ENCODE measurements at places on chromosomes 2 and 18. TPM values are rescaled to one million over a fixed set of nuclear protein-coding genes. Genes with fewer than 3 reads are reported as not detected.
A peak's percentile ranks its signal among the peaks of the same experiment; 100 is the strongest.

GRCh38 chr2:232898592-232899543 lies 28.8 kb downstream of the SNORC start:
- no peak overlapping the region for H3K27ac ChIP-seq
- no peak for DNase-seq
- H3K4me1 ChIP-seq, result no peaks in the 10 kb centered on the region
- no peaks in the 10 kb centered on the region for H3K36me3 ChIP-seq

GRCh38 chr2:89781962-89782361 lies 1090.5 kb downstream of the RPIA start:
- no peaks in the 10 kb centered on the region for H3K36me3 ChIP-seq
- H3K4me1 ChIP-seq, result no peaks in the 10 kb centered on the region
- no peaks in the 10 kb centered on the region for H3K27me3 ChIP-seq
- H3K27ac ChIP-seq, result no peak overlapping the region
- DNase-seq, result no peak

DNA sequence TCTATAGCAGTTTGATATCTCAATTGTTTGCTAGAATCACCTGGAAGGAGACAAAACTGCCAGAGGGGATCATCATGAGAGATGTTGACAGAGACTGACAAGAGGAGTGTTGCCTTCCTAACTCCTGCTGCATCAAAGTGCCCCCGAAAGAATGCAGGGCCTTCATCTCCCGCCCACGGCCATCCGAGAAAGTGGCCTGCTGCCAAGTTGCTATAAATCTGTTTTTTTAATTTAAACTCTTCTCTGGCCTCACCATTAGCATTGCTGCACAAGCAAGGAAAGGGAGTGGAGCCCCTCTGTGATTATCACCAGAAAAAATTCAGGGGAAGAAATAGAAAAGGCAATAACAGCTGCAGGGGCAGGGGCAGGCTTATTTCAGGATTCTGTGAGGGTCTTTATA lies 238.1 kb upstream of the EPHA4 start:
- no peaks in the 10 kb centered on the region for H3K27me3 ChIP-seq
- H3K4me3 ChIP-seq, result no peak overlapping the region
- DNase-seq, result peak; percentile 27
- no peaks in the 10 kb centered on the region for H3K36me3 ChIP-seq

DNA sequence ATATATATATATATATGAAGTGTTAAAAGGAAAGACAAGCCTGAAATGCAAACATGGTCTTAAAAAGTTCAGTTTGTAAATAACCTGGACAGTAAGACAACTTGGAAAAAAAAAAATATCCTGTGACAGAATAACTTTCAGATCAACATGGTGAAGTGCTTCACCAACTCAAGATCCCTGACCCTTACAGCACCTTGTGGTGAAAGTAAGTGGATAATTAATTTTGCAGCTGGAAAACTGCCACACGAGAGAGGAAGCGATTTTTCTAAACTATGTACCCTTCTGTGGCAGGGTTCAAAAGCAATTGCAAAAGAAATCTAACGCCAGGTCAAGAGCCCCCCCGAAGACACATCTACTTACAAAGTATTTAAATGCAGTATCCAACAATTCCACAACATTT lies 95.8 kb downstream of the PAX3 start:
- H3K27me3 ChIP-seq, result no peaks in the 10 kb centered on the region
- H3K36me3 ChIP-seq, result peaks cover 16% of the 10 kb centered on the region
- H3K4me1 ChIP-seq, result peaks cover 52% of the 10 kb centered on the region
- H3K4me3 ChIP-seq, result no peak overlapping the region
- no peak for DNase-seq

Gene APCDD1
- total RNA-seq, result 333 TPM

Gene SPP2
- total RNA-seq, result not detected

Gene BOK
- total RNA-seq, result 2.7 TPM

Gene CBLN2
- 9.7 TPM for total RNA-seq

DNA sequence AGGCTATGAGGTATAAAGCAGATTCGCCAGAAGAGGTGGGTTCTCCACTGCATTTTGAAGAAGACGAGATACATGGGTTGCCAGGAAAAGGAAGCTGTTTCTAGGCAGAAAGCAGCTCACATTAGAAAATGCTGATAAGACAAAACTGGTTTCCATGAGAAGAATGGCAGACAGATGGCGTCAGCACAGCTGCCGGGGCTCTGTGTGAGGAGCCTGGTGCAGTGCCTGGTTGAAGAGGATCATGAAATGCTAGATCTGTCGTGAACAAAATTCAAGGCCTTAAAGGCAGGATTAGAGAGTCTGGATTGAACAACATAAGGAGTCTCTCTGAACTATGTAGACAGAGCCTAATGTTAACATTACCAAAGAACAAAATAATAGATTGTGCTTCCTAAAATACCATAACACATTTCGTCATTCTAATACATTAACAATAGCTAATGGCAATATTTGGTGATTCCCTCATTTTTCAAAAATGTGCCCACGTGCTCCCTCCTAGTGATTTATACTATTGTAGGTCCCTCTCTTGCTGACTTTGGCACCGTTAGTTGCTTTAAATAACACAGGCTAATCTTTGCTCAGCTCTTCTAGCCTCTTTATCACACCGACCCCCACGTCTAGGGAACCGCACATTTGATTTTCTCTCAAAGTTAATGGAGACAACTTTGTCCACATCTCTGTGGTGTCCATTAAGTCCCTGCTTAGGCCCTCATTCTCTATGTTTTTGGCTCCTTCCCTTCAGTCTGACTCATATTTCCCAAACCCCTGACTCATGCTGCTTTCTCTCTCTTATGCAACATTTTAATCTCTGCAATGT lies 38.2 kb downstream of the EFEMP1 start:
- no peaks in the 10 kb centered on the region for H3K27me3 ChIP-seq
- H3K4me1 ChIP-seq, result peaks cover 50% of the 10 kb centered on the region
- peak; percentile 82 for DNase-seq
- H3K36me3 ChIP-seq, result no peaks in the 10 kb centered on the region
- H3K4me3 ChIP-seq, result no peak overlapping the region

DNA sequence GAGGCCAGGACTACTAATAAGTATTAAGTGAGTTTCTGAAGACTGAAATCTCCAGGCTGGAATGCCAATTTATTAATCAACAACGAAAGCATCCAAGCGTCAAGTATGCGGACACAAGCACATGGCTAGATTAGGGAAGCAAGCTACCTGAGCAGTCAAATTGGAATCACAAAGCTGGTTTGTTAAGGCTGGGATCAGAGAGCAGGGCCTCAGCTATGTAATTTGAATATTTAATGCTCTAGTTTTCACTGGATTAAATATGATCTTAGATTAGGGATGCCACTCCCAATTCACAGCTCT lies 5.7 kb downstream of the CCL20 start:
- H3K36me3 ChIP-seq, result no peaks in the 10 kb centered on the region
- H3K4me1 ChIP-seq, result peaks cover 24% of the 10 kb centered on the region
- H3K4me3 ChIP-seq, result no peak overlapping the region
- no peaks in the 10 kb centered on the region for H3K27me3 ChIP-seq

- H3K27me3 ChIP-seq, result no peaks in the 10 kb centered on the region
- no peaks in the 10 kb centered on the region for H3K36me3 ChIP-seq
- no peak overlapping the region for H3K27ac ChIP-seq
- no peak overlapping the region for H3K4me3 ChIP-seq
Observed at GRCh38 chr2:212141499-212141898, 397.1 kb downstream of the ERBB4 start.

Gene IGFBP5
- 5.4 TPM for total RNA-seq

DNA sequence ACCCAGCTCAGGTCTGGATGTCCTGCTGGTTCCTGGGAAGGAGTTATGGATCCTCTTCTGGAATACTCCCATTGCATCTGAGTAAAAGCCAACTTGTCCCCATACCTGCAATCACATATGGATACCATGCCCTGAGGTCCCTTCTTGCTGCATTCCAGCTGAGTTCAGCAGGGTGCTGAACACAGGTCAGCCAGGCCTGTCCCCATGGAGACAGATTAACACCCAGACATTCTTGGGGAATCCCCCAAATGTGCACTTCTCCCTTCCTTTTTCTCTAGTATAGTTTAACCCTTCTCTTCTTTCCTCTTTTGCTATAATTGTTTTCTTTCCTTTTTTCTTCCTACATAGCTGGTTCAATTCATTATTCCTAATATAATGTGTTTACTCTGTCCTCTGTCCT lies 799.6 kb upstream of the HS6ST1 start:
- no peak overlapping the region for H3K27ac ChIP-seq
- H3K4me3 ChIP-seq, result no peak overlapping the region
- H3K27me3 ChIP-seq, result no peaks in the 10 kb centered on the region
- H3K36me3 ChIP-seq, result no peaks in the 10 kb centered on the region
- H3K4me1 ChIP-seq, result no peaks in the 10 kb centered on the region
- DNase-seq, result no peak

Gene MGAT5
- total RNA-seq, result 14.0 TPM

Gene DES
- not detected for total RNA-seq

Gene TMEM37
- total RNA-seq, result 13.8 TPM

DNA sequence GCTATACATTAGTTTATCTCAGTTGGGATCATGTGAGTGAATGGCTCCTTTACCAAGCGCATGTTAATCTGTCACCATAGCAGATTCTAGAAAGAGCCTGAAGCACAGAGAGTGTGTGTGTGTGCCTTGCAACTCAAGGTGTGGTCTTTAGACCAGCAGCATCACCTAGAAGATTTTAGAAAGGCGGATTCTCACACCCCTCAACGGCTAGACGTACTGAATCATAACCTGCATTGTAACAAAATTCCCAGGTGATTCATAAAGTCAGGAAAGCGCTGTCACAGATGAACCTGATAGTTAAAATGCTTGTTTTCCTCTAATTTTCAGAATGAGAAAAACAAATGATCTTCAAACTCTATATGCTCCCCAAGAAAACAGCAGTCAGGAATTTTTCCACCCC lies 45.5 kb upstream of the MAPRE2 start:
- H3K36me3 ChIP-seq, result no peaks in the 10 kb centered on the region
- H3K4me1 ChIP-seq, result no peaks in the 10 kb centered on the region
- H3K4me3 ChIP-seq, result no peak overlapping the region
- no peak overlapping the region for H3K27ac ChIP-seq
- DNase-seq, result no peak

GRCh38 chr2:157792335-157793052 lies 83.6 kb downstream of the ACVR1 start:
- H3K27ac ChIP-seq, result no peak overlapping the region
- no peak overlapping the region for H3K4me3 ChIP-seq
- peaks cover under 1% of the 10 kb centered on the region for H3K4me1 ChIP-seq
- H3K27me3 ChIP-seq, result no peaks in the 10 kb centered on the region

DNA sequence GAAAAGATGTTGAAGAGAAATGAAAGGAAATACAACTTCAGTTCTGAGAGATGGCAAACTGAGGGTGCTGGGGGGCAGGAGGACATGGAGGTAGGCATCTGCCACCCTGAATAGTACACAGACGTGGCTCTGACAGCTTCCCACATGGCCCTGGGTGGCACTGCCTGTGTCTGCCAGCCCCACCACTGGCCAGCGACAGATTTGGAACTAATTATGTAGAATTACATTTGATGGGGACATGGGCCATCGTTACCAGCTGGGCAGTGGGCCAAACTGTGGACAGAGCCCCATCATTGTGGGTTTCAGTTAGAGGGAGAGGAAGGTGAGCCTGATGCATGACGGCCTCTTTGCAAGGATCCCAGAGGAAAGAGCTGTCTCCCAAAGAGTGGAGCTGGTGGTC lies 216.0 kb upstream of the HAAO start:
- no peak overlapping the region for H3K4me3 ChIP-seq
- H3K27me3 ChIP-seq, result no peaks in the 10 kb centered on the region
- H3K36me3 ChIP-seq, result no peaks in the 10 kb centered on the region
- no peak overlapping the region for H3K27ac ChIP-seq

Gene POTEJ
- not detected for total RNA-seq

DNA sequence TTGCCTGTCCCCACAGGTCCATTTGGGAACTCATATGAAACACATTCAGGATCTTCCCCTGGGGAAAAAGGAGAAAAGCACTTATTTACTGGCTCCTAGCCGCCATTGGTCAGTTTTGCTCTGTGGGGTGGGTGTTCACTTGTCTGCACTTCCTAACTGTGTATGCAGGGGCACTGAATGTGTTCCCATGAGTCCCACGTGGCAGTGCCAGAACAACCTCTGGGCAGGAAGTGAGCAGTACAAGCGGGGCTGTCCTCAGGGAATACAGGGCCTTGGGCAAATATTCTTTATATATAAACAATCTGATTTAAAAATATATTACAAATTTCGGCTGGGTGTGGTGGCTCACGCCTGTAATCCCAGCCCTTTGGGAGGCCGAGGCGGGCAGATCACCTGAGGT lies 21.8 kb upstream of the CTIF start:
- H3K27ac ChIP-seq, result no peak overlapping the region
- H3K4me3 ChIP-seq, result no peak overlapping the region
- no peaks in the 10 kb centered on the region for H3K36me3 ChIP-seq
- no peak for DNase-seq
- H3K27me3 ChIP-seq, result peaks cover 9% of the 10 kb centered on the region

GRCh38 chr2:42424033-42424432 lies 63.0 kb upstream of the COX7A2L start:
- no peak overlapping the region for H3K27ac ChIP-seq
- no peaks in the 10 kb centered on the region for H3K27me3 ChIP-seq
- DNase-seq, result no peak

- no peaks in the 10 kb centered on the region for H3K27me3 ChIP-seq
- no peaks in the 10 kb centered on the region for H3K4me1 ChIP-seq
- H3K4me3 ChIP-seq, result no peak overlapping the region
Observed at GRCh38 chr2:231521443-231521842, 8.8 kb downstream of the NMUR1 start.

DNA sequence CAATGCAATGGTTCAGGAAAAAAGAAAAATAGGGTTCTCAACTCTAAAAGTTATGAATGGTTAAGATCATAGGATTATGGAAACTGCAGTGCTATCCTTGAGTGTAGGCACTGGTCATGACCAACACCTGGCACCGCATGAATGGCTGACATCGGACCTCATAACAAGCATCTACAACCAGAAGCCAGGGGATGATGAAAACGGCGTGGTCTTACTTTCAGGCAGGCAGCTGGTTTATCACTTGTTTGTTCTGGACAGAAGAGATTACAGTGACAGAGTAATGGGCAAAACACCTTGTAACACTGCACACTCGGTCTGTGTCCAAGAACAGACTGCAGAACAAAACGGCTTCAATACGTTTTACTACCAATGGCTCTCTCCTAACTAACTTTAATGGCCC lies 132.8 kb downstream of the STK39 start:
- no peaks in the 10 kb centered on the region for H3K36me3 ChIP-seq
- H3K4me3 ChIP-seq, result no peak overlapping the region
- DNase-seq, result no peak
- no peaks in the 10 kb centered on the region for H3K4me1 ChIP-seq
- H3K27ac ChIP-seq, result no peak overlapping the region
